ENCODE measurements at places on chromosomes 5 and 9.
A peak's percentile ranks its signal among the peaks of the same experiment; 100 is the strongest.

GRCh38 chr5:87081016-87081415, 186.7 kb upstream of the RASA1 start:
- no peak for DNase-seq

GRCh38 chr5:122447072-122447471, 135.0 kb downstream of the SNCAIP start:
- DNase-seq, result no peak

DNA sequence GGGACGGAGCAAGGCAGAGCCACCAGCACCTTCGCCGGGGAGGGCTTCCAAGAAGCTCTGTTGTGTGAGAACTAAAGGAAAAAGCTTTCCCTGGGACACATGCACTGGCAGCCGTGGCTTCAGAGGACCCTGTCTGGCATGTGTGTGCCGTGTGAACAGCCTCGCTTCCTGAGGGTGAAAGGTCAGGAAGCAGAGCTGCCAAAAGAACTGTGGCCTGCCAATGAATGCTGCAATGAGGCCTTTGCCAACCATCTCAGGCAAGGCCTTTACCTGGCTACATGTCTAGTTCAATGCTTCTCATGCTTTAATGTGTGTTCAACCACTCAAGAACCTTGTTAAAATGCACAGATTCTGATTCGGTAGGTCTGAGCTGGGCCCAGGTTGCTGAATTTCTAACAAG, 53.5 kb downstream of the NIPSNAP3B start:
- DNase-seq, result no peak

DNA sequence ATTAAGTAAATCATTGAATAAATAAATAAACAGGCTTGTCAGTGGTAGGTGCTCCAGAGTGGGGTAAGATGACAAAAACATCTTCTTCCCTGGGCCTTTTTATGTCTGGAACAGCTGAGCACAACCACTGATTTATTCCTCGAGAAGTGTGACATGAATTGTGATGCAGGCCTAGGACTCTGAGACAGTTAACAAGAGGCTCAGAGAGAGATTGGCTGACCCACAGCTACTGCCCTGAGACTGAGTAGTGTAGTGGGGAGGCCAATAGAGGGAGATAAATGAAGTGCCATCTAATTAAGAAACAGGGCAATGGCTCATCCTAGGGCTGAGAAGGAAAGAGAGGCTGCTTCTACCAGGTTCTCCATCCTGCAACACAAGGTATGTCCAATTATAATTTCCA, 369.3 kb upstream of the TRPC7 start:
- no peak for DNase-seq

DNA sequence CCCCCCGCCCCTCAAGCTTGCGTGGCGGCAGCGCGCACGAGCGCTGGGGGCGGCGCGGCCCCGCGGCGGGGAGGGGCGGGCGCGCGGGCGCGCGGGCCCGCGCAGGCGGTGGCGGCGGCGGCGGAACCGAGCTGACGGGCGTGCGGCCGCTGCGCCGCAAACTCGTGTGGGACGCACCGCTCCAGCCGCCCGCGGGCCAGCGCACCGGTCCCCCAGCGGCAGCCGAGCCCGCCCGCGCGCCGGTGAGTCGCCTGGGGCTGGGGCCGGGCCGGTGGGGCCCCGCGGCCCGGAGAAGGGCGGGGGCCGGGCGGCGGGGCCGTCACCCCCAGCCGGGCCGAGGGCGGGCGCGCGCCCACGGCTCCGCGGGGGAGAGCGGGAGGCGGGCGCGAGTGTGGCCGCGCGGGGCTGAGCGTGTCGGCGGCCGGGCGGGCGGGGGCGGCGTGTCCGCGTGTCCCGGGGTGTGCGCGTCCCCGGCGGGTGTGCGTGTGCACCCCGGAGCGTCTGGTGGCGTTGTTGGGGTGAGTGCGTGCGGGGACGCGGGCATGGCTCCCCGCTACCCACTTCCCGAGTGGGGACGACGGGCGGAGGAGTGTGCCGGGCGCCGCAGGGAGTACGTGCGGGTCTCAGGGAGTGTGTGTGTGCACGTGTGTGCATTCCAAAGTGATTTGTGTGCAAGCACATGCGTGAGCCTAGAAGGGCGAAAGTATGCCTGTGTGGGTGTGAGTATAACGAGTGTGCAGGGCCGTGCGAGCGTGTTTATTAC, at the start of gene NEK6:
Gene NEK6, plus strand, starts transcription at position 106 of the 763 bp plus-strand sequence. CDS start 44,016 bp downstream, outside the sequence.
- no peak for DNase-seq

DNA sequence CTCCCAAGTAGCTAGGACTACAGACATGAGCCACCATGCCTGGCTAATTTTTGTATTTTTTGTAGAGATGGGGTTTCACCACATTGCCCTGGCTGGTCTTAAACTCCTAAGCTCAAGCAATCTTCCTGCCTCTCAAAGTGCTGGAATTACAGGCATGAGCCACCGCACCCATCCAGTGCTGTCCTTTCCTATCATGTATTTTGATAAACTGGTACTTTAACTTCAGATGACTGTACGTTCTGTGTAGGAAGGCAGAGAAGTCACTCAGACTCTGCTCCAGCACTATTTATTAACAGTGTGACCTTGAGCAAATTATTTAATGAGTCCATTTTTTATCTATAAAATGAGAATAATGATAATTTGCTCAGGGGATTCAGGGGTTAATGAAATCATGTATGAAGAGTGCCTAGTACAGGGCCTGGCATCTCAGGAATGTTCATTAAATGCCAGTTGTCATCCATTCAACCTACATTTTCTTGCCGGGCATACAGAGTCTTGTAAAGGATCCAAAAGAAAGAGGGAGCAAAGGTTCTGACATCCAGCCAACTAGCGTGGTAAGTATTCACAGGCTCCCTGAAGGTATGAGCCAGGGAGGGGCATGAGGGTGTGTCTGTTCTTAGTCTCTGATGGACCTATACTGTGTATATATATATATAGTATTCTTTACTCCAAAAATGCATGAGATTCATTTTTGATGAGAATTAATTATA, 201.9 kb downstream of the PBX3 start:
- no peak for DNase-seq

GRCh38 chr9:134593286-134594077, 48.1 kb upstream of the COL5A1 start:
- no peak for DNase-seq

DNA sequence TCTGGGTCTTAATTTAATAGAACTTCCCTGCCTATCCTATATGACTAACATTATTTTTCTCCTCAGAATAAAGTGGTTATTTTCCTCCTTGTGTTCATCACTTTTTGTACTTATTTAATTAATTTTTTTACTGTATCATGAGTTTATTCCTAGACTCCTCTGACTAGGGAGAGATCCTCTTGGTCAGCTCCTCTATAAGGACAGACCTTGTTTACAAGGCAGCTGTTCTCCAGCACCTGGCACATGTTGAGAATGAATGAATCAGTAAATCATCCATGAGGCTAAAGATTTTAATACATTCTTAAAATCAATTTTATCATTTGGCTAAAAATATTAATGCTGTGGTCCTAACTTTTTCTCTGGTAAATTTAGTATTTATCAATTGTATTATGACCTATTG, 139.8 kb downstream of the NUDT12 start:
- no peak for DNase-seq

DNA sequence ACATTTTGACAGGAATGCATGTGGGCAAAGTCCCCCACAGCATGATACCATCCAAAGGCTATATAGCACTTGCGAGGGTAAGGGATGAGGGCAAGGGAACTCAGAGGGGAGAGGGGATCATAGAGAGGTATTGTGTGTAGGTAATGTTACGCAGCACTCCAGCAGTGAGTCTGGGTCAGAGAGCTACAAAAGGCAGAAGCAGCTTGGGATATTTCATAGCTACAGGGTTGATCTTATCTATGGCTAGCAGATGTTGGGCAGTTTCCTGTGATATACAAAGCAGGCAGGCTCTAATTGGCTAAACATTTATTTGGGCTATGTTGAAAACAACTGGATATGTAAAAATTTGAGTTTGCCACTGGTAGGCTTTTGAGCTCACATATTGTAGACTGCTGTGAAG, 17.8 kb upstream of the SLCO4C1 start:
- DNase-seq, result no peak

DNA sequence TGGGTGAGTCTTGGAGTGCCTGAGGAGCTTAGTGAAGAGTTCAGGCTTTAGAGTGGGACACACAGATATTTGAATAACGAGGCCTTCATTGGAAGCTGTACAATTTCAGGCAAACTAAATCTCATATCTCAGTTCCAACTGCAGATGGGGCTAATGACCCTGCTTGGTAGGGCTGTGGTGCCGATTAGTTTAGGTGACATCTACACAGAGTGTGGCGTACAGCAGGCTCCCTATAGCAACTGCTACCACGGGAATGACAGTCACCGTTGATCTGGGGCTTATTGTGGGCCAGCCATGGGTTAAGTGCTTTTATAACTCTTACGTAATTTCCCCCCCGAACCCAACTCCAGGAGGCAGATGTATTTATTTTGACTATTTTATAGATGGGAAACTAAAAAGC, 70.8 kb downstream of the FAT2 start:
- DNase-seq, result no peak

DNA sequence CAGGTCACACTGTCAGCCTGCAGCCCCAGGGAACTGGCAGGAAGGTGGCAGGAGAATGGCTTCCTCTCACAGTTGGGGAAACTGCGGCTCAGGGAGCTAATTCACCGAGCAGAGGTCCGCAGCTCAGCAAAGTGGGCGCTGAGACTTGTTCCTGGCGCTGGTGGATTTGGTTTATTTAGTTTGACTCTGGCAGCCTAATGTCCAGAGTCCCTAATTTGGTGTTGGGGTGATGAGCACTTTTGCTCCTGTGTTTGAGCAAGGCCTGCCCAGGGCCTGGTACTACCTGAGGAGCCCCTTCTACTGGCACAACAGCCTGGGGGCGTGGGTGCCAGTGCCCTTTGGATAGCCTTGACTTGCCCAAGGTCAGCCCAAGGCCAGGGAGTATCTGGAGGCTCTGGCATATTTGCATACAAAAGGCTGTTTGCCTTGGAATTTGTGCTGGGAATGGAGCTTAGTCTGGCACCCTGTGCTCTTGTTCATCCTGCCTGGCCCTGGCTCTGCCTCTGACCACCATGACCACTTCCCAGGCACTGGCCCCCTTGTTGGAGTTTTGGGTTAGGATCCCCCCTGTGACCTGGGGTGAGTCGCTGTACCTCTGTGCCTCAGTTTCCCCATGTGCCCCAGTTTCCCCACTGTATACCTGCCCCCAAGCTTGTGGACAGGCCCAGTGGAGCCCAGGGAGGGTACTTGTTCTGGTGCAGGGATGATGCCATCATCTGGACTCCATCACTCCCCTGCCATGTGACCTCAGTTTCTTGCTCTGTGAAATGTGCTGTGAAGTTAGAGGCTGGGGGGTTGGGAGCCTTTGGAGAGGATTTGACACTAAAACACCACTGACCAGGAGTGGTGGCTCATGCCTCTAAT, 1.4 kb downstream of the SUSD3 start:
- DNase-seq, result no peak

DNA sequence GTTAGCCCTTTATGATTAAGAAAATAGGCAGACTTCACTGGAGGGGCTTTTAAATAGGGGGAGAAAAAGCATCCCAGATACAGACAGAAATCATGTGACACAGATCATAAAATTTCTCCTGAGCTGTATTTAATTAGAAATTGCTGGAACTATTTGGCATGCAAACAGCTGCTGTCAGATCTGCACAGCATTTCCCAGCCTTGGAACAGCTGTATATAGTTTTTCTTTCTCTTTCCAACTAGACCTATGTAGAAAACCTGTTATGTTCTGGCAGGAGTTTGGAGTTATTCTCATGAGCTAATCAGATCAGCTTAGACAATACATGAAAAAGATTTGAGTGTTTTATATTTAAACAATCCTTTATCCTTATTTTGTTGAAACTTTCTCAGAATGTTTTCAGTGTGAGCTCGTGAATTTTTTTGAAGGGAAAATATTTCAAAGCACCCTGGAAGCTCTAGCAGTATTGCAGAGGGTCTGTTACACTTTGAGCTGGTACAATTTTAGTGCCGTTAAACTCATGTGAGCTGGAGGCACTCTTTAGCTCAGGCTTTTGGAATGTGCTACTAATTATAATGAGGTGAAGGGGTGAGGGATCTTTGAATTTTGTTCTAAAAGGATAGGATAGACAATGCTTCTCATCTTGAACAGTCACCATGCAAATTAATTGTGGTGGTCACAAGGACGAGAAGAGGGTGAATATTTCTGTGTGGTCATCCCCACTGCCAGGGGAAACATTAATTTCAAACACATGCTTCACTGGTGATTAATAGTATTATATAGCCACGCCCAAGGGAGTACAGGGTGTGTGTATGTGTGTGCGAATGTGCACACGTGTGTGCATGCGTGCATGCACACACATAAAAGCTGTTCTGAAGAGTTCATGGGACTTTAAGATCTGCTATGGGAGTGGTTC, 239.4 kb upstream of the FBXL7 start:
- DNase-seq, result no peak

DNA sequence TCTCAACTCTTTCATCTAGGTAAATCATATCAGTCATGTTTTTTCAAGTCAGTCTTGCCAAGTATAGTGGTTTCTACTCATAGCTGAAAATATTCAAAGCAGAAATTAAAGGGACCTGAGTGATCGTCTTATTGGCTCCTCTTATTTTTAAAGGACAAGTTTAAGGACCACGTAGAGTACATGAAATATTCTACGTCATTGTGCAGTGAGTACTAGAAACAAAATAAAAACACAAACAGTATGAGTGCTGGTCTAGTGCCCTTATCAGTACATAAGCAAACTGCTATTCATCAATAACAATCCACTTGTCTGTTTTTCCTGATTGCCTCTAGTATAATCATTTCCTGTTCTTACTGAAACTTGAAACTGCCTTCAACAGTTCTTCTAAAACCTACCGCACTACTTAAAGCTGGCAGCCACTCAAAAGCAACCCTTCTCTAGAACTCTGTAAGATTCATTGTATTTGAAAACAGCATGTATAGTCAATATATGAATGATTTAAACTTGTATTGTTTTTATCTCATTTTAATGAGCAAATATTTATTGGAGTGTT, 853.7 kb downstream of the TAF11L14 start:
- DNase-seq, result no peak

- DNase-seq, result no peak
Measured at GRCh38 chr9:4563105-4563504, 72.8 kb downstream of the SLC1A1 start.

- no peak for DNase-seq
Measured at GRCh38 chr5:93922551-93922950, 181.2 kb upstream of the POU5F2 start.

- DNase-seq, result no peak
Measured at GRCh38 chr9:70830618-70831017, 290.8 kb downstream of the TRPM3 start.

GRCh38 chr5:54320256-54320655, 9.9 kb upstream of the ARL15 start:
- no peak for DNase-seq

GRCh38 chr5:176653401-176654385, 6.4 kb downstream of the TSPAN17 start:
- peak; percentile 45 for DNase-seq

- DNase-seq, result no peak
Measured at GRCh38 chr5:151351671-151352070, 4.3 kb upstream of the SLC36A2 start.

DNA sequence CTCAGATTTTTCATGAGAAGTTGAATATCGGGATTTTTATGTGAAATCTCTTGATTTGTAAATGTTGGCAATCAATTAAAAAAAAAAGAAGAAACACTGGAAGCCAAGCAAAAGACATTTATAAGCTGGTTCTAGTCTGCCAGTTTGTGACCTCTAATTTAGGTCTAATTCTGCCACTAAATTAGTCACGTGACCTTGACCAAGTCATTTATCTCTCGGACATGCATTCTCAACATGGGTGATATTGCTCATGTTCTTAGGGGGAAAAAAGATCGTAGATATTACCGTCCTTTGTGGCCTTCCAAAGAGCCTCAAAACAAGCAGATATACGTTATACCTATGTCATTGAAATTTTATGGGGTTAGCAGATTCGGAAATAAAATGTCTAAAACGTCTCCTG, 52.9 kb upstream of the PTPDC1 start:
- no peak for DNase-seq

Data from hematopoietic multipotent progenitor cell treated with erythropoietin and hydrocortisone succinate and interleukin-3 and kit ligand, for 15 days (in vitro differentiated cells).